ENCODE measurements at places on chromosomes 2 and 18.

GRCh38 chr2:238509903-238510302 is 83.2 kb downstream of the ASB1 start:
- no peak for DNase-seq

DNA sequence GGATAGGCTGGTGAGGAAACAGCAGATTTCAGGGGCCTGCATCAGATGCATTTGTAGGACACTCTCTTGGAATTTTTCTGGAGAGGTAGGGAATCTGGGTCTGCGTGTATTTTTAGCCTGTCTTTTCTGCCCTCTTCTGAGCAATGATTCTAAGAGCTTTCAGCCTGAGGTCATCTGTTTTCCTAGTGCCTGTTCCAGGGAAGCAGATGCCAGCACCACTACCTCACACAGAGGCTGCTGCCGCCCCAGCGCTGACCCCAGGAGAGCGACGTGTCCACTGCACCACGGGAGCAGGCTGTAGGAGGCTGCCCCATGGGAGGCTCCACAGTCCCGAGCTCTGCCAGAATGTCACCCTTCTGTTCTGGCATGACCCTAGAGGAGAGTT is 316.5 kb downstream of the CYP26B1 start:
- no peak for DNase-seq

- DNase-seq = no peak
Observed at GRCh38 chr18:48201337-48202005, 207.7 kb downstream of the ZBTB7C start.

DNA sequence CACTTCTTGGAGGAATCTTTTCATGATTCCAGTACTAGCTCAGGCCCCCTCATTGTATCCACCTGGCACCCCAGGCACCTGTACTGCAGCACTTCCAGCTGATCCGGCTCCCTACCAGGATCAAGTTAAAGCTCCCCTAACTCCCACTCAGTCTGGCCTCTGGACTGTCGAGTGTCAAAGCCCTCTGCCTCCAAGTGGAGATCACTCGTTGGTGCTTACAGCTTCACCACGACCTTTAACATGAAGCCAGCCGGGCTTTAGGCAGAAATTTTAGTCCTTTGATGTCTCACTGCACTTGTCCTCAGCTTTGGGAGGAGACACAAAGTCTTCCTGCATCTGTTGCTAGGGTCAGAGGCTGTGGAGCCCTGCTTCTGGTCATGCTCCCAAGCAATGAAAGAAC is 197.7 kb downstream of the ALPK2 start:
- no peak for DNase-seq

DNA sequence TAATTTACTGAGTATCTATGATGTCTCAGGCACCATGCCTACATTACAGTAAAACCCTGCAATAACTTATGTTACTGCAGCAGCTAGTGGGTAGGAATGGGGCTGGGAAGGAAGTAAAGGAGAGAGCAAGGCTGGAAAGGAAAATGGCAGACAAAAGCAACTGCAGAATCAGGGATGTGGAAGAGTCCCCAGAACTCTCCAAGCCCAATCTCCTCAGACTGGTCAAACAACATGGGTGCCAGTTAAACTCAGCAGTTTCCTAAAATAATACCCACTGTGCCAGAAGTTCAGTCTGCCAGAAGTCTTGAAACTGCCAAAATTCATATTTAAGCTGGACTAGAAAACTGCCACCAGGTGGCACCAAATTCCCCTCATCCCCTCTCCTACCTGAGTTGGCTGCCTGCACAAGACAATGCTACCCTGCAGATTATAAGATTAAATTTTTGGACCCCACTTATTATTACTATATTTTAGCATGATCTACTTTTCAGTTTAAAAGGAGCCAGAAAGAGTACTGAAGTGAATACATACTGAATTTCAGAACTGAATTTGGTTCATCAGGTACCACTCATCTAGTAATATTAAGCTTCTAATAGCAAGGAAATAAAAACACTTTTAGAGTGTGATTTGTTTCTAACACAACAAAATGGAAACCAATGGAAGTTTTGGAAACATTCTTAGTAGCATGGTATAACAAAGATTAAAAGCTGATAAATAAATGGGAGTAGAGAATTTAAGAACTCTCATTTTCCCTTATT is 86.8 kb upstream of the DNER start:
- peak; percentile 41 for DNase-seq

DNA sequence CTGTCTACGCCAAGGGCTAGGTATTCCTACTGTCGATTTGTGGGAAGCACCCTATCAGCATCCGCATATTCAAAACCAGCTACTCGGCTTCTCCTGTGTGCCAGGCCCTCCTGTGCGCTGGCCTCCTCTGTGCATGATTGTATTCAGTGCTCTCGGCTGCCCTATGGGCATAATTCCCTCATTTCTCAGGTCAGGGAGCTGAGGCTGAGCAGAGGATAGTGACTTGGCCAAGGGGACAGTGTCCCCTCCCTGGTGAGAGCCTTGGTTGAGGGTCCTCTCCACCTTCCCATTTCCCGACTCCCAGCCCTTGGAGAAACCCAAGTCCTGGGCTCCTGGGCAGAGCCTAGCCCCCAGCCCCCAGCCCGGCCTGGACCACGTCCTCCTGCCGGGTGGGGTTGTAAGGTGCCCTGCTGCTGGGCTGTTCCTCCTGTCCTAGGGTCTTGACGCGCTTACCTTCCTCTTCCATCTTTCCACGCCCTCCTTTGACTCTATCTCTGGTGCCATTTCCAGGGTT is 6.3 kb upstream of the HS6ST1 start:
- no peak for DNase-seq

GRCh38 chr2:207830778-207831438 is 61.2 kb upstream of the FZD5 start:
- no peak for DNase-seq

DNA sequence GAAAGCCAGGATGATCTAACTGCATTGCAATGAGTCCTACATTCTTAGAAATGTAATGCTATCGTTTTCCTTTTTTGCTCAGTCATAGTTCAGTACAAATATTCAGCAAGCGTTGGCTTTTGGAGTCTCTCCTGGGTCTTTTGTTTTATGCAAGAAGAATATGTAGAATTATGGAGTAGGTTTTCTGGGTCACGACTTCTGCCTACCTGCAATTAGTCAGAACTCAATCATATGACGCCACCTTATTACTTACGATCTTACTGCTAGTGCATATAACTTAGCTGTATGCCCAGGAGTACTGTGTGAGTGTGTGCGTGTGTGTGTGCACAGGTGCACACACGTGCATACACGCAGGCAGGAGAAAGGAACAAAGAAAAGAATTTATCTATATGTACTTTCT is 640.2 kb downstream of the STK39 start:
- DNase-seq = no peak

DNA sequence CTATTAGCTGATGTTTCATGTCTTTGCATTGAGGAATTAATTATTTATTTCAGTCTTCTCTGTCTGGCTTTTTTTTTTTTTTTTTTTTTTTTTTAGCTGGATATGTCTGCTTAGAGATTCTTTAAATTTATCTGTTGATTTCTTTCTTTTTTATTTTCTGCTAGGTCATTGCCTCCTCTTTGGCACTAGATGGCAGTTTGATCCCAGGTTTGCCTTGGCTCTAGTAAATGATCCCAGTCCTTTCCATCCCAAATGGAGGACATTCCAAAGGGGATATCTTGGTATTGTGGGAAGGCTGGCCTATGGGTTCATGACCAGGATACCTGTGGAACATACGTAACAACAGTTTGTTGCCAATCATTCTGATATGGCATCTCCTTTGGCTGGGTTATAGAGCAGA is 339.5 kb upstream of the GCFC2 start:
- DNase-seq = no peak

DNA sequence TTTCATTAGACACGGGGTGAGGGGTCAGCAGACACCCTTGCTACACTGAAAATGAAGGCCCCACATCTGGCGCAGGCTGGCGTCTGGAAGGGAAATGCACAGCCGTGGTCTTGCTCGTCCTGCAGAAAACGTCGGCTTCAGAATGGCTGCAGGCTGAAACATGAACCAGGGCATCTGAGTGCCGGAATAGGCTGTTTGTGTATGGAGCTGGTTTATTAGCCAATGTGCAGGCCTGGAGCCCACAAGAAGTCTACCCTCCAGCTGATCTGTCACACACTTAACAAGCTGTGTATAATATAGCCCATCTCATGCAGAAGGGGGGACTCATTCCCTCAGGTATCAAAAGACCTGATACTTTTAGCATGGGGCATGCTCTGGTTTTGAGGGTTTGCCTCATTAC is 153.4 kb upstream of the SOX11 start:
- no peak for DNase-seq

GRCh38 chr18:55455938-55456337 is 132.1 kb downstream of the TCF4 start:
- DNase-seq = no peak

DNA sequence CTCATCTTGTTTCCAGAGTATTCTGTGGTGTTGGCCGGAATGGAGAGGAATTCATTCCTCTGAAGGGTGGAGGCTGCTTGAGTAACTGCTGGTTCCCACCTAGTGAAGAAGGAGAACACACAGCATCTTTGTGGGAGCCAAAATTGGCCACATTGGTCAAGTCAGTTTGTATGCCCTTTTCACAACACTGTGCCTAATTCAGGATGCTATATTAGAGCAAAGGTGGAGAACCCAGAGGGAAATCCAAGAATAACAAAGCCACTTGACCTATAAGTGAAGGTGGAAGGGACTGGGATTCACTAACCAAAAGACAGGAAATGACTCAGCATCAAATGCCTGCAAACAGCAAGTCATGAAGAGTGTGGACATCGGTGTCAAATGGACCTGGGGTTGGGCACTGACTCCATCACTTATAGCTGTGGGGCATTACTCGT is 27.3 kb upstream of the MLPH start:
- no peak for DNase-seq

DNA sequence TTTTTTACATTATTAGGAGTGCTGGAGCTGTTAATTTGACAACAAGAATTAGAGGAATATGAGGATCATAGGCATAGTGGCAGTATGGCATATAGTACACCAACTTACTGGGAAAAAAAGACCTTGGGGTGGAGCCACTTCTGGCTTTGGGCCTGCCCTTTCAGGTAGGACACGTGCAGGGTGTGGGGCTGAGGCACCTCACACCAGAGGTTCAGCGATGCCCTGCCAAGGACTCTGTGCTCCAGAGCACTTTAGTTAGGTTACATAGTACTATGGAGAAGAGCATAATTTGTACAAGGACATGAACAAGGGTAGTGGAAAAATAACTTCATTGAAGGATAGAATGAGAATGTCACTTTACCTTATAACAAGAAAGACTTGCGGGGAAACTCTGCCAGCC is 77.1 kb upstream of the CD302 start:
- DNase-seq = no peak

GRCh38 chr18:49628119-49628518 is 66.3 kb downstream of the LIPG start:
- DNase-seq = no peak

DNA sequence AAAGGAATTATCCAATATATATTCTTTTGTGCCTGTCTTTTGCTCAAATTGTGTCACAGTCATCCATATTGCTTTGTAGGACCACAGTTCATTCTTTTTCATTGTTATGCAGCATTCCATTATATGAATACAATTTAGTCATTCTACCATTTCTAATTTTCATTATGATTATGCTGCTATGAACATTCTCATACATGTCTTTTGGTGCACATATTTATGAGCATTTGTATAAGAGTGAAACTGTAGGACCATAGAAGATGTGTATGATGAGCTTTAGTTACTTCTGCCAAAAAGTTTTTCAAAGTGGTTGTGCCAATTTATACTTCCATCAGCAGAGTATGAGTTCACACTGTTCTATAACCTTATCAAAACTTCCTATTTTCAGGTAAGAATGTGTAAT is 7.7 kb downstream of the IER3IP1 start:
- DNase-seq = no peak

GRCh38 chr2:221546505-221547225 is 25.4 kb downstream of the EPHA4 start:
- DNase-seq = no peak

- no peak for DNase-seq
Observed at GRCh38 chr2:219713110-219713509, 85.7 kb downstream of the SLC4A3 start.

DNA sequence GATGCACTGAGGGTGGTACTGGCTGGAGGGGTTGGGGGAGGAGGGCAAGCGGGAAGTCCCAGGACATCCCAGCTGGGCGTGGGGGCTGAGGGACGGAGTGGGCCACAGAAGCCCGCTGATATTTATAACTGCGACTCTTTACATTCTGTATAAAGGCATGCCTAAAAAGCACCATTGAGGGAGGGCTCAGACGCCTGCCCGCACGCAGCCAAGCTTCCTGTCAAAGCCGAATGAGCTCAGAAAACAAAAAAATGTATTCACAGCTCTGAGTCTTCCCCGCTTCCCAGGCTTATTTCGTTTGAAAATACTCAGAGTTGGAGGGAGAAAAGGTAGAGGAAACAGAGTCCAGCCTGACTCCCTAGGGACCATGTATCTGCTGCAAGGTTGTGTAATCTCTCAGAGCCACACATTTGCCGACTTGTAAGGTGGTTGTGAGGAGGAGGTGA is 170.1 kb upstream of the HAAO start:
- DNase-seq = peak; percentile 13

DNA sequence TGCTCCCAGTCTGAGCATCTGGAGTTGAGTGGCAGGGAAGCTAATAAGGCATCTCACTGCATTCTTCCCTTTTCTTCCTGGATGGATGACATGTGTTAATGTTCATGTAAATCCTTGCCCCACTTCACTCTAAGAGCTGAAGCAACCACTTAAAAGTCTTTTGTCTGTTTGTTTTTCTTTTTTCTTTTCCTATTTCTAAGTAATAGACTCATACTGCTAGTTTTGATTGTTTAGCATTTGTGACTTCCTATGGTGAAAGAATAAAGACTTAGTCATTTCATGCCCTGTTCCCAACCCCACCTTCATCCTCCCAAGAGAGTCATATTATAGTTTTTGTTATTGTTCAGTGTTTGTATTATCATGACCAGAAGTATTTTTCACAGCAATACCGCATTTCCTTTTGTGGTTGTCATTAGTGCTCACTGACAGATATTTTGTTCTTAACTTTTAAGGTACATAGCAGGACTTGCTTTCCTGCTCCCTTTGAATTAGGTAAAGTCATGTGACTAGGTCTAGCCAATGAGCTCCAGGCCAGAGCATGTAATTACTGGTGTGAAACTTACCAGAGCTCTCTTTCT is 18.1 kb upstream of the SPP2 start:
- DNase-seq = no peak

DNA sequence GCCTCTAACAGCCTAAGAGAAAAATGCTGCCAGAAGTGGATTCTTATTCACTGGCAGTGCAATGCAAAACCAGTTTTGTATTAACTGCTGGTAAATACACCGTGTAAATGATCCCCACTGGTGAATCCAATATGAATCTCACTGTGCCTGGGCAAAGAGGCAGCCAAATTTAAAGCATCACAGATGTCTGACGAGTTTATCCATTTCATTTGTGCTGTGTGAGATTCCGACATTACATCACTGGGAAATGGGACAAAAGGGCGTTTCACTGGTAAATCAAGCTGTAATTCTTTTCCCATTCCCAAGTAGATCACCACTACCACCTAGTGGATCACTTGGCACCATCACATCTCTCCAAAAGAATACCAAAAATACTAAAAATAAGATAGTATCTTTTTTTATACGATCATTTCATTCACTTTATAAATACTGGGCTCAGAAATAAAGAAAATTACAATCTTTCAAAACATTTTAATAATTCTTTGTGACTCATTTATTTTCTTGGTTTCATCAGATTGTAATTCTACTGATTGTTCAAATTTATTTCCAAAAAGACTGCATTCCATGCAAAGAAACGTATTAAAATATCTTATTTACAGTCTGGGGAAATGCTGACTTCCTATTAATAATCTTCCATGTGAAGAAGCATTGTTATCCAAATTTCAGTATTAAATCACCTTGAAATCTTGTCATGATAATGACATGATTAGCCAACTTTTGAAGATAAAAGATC is 125.6 kb downstream of the GRB14 start:
- DNase-seq = no peak
